ENCODE measurements at places on chromosomes 1 and 21. TPM values are rescaled to one million over a fixed set of nuclear protein-coding genes. Genes with fewer than 3 reads are reported as not detected.
A peak's percentile ranks its signal among the peaks of the same experiment; 100 is the strongest.

- H3K27me3 ChIP-seq = peaks cover 11% of the 10 kb centered on the region
- H3K4me1 ChIP-seq = no peaks in the 10 kb centered on the region
- no peaks in the 10 kb centered on the region for H3K36me3 ChIP-seq
- no peak overlapping the region for H3K4me3 ChIP-seq
Observed at GRCh38 chr1:156826630-156827029, 10.0 kb upstream of the SH2D2A start.

GRCh38 chr1:73411479-73411878, 786.5 kb downstream of the LRRIQ3 start:
- H3K4me3 ChIP-seq = no peak overlapping the region
- no peak for DNase-seq
- H3K27me3 ChIP-seq = no peaks in the 10 kb centered on the region
- H3K4me1 ChIP-seq = no peaks in the 10 kb centered on the region
- H3K27ac ChIP-seq = no peak overlapping the region

DNA sequence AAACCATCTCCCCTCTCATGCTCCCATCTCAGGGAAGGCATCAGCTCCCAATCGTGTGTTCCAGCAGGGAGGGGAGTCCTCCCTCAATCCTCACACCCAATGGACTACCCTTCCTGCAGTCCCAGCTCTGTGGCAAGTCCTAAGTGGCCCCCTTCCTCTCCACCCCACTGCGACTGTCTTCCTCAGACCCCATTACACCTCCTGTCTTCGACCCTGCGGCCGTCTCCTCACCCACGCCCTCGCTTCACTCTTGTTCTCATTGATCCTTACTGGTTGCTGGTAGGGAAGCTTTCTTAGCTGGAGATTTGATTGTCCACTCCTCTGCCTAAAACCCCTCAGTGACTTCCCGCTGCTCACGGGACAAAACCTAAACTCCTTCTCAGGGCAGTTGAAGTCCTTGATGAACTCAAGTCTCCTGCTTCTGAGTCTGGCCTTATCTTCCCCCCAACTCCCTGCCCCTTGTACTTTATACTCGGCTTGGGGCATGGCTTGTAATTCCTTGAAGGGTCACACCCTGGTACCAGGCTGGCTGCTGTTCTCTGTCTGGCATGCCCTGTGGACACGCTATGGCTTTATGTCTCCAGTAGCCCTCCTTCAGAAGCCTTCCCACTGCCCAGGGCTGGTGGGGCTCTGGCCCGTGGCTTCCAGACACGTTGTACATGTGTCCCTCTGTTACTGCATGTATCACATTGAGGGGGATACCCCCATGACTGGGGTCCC, 2.3 kb upstream of the EPS8L3 start:
- H3K36me3 ChIP-seq = no peaks in the 10 kb centered on the region
- H3K4me1 ChIP-seq = peaks cover 21% of the 10 kb centered on the region
- H3K27me3 ChIP-seq = no peaks in the 10 kb centered on the region

DNA sequence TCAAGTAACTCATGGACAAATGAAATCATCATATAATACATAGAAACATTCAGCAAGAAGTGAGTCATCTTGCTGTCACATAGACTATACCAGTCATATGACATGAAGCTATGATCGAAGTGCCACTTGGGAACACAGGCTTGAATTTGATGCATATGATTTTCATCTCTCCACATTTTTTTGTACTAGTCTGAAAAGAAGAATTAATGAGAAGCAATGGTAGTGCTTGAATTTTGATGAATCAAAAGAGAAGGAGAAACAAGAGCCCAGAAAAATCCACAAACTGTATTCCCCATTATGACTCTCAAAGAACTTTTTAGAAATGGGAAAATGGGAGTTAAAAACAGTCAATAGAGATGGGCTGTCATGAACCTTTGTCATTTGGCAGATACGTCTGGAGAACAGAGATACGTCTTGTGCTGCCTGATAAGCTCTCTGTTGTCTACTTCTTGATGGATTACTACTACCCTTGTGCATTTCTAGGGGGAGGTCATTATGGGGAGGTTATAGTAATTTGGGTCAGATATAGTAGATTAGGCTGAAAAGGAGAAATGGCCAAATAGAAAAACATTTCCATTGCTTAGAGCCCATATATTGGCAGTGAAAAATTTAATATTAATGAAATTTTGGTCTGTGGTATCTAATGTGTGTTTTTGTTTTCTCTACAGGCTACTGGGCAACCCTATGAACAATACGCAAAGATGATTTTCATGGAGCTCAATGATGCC, 8.0 kb upstream of the LEPR start:
- H3K4me1 ChIP-seq = no peaks in the 10 kb centered on the region
- H3K36me3 ChIP-seq = no peaks in the 10 kb centered on the region
- DNase-seq = no peak

DNA sequence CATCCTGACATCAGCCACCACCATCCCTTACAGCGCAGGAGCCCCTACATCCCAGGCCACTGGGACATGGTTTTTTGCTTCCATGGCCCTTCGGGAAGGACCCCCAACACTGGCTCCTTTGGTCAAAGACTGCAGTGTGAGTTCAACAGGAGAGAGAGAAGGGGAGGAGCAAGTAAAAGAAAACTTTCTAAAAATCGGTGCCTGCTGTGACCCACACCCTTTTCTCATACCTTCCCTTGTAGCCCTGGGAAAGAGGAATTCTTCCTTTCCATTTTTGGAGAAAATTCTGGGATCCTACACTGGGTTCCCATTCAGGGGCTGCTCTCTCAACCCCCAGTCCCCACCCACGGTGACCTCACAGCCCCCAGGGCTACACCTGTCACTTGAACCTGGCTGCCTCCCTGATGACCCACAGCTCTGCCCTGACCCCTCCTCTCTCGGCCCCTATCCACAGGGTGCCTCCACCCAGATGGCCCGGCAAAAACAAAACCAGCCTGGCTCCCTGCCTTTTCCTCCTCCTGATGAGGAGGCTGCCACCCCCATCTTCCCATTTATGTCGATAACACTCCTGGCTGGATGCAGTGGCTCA, 7.6 kb downstream of the PADI4 start:
- no peak overlapping the region for H3K27ac ChIP-seq
- no peaks in the 10 kb centered on the region for H3K4me1 ChIP-seq
- no peaks in the 10 kb centered on the region for H3K36me3 ChIP-seq
- H3K4me3 ChIP-seq = no peak overlapping the region
- peaks cover 49% of the 10 kb centered on the region for H3K27me3 ChIP-seq

GRCh38 chr1:150798525-150798924, 9.5 kb downstream of the CTSK start:
- no peak for DNase-seq
- H3K27ac ChIP-seq = no peak overlapping the region
- no peaks in the 10 kb centered on the region for H3K27me3 ChIP-seq
- no peaks in the 10 kb centered on the region for H3K4me1 ChIP-seq
- no peak overlapping the region for H3K4me3 ChIP-seq

DNA sequence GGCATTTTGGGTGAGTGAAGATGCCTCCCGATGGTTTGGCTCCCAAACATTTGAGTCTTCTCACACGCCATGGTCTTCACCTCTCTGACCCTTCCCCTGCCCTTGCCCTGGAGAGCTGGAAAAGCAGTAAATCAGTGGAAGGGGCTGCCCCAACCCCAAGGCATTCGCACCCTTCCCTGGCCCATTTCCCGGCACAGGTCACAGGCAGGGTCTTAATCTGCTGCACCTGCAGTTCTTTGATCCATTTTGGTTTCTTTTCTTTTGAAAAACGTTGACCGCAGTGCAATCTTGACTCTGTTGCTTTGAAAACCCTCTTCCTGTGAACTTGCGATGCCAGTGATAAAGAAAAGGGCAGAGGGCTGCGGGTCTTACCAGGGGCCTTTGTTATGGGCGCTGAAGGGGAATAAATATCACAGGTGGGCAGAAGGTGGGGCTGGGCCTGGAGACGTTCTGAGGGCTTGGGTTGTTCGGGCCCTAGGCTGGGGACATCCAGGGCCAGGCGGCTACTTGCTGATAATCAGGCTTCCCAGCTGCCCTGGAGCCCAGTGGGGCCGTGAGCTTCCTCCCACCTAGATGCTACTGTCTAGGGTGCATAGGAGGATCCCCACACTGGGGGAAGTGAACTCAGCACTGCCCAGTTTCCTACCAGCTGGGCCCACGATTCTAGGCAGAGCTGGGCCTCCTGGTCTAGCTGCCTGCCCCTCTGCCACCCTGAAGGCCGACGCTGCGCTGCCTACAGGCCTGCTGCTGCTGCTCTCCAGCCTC, 38.6 kb upstream of the EPS8L3 start:
- no peak overlapping the region for H3K4me3 ChIP-seq
- no peaks in the 10 kb centered on the region for H3K27me3 ChIP-seq
- H3K4me1 ChIP-seq = peaks cover 44% of the 10 kb centered on the region
- H3K36me3 ChIP-seq = no peaks in the 10 kb centered on the region
- no peak for DNase-seq

- H3K4me3 ChIP-seq = no peak overlapping the region
- no peak overlapping the region for H3K27ac ChIP-seq
- peak; percentile 20 for DNase-seq
- no peaks in the 10 kb centered on the region for H3K4me1 ChIP-seq
- H3K27me3 ChIP-seq = no peaks in the 10 kb centered on the region
- H3K36me3 ChIP-seq = no peaks in the 10 kb centered on the region
Observed at GRCh38 chr1:82830690-82831380, 1030.1 kb downstream of the ADGRL2 start.

DNA sequence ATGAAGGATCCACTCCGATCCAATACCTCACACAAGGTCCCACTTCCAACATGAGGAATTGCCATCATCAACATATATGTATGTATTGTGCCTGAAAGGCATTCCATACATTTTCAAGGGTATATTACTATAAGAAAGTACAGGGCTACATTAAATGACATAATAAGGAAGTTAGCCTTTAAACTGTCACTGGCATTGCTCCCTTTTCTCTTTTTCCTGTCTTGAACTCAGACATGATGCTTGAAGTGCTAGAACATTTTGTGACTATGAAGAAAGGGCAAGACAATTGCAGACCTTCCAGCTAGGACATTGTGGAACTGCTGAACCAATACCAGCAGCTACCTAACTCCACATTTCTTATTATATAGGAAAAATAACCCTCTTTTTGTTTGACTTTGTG, 2.9 kb upstream of the TSPAN2 start:
- H3K4me1 ChIP-seq = peaks cover 12% of the 10 kb centered on the region
- no peak for DNase-seq
- H3K36me3 ChIP-seq = no peaks in the 10 kb centered on the region
- H3K4me3 ChIP-seq = no peak overlapping the region
- H3K27ac ChIP-seq = no peak overlapping the region
- H3K27me3 ChIP-seq = peaks cover 6% of the 10 kb centered on the region

GRCh38 chr1:41226815-41227434, 15.2 kb downstream of the SCMH1 start:
- H3K27me3 ChIP-seq = no peaks in the 10 kb centered on the region
- DNase-seq = no peak
- no peak overlapping the region for H3K27ac ChIP-seq
- H3K4me1 ChIP-seq = peaks cover 19% of the 10 kb centered on the region

GRCh38 chr1:170929835-170930554, 5.3 kb upstream of the MROH9 start:
- no peaks in the 10 kb centered on the region for H3K27me3 ChIP-seq
- H3K36me3 ChIP-seq = no peaks in the 10 kb centered on the region
- DNase-seq = no peak
- H3K4me1 ChIP-seq = no peaks in the 10 kb centered on the region
- H3K4me3 ChIP-seq = no peak overlapping the region
- H3K27ac ChIP-seq = no peak overlapping the region

DNA sequence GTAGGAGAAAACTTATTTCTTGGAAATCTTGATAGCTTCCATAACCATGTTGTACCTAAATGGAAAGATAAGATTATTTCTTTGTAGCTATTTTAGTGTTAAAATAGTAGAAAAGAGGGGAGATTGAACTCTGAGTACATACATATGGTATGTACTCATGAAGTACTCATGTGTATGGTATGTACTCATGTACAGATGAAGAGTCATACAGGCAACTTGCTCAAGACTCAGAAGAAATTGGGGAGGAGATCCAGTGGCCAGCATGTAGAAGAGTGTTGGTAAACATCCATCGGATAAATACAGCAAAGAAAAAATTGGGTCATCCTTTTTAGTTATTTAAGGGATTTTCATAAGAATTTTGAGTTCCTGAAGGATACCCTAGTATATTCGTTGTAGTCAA, 29.0 kb downstream of the MDM4 start:
- peaks cover 8% of the 10 kb centered on the region for H3K4me1 ChIP-seq
- H3K27me3 ChIP-seq = no peaks in the 10 kb centered on the region
- no peak for DNase-seq
- H3K36me3 ChIP-seq = peaks cover 99% of the 10 kb centered on the region
- peak overlapping the region; percentile 49 for H3K27ac ChIP-seq
- H3K4me3 ChIP-seq = no peak overlapping the region

DNA sequence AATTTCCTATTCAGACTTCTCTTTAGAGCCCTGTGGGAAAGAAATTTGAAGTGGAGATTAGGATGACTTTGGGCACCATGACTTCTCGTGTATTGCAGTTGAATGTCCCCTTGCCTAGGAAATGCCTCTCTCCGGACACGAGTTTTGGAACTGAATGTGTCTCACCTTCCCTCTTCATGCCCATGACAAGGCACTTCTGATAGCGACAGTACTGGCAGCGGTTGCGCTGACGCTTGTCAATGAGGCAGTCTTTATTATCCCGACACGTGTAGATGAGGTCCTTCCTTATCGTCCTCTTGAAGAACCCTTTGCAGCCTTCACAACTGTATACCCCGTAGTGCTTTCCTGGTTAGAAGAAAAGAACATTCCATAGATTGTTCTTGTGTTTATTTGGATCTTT, 28.1 kb downstream of the RXRG start:
- no peak overlapping the region for H3K4me3 ChIP-seq
- H3K4me1 ChIP-seq = no peaks in the 10 kb centered on the region
- H3K36me3 ChIP-seq = no peaks in the 10 kb centered on the region
- H3K27me3 ChIP-seq = no peaks in the 10 kb centered on the region

DNA sequence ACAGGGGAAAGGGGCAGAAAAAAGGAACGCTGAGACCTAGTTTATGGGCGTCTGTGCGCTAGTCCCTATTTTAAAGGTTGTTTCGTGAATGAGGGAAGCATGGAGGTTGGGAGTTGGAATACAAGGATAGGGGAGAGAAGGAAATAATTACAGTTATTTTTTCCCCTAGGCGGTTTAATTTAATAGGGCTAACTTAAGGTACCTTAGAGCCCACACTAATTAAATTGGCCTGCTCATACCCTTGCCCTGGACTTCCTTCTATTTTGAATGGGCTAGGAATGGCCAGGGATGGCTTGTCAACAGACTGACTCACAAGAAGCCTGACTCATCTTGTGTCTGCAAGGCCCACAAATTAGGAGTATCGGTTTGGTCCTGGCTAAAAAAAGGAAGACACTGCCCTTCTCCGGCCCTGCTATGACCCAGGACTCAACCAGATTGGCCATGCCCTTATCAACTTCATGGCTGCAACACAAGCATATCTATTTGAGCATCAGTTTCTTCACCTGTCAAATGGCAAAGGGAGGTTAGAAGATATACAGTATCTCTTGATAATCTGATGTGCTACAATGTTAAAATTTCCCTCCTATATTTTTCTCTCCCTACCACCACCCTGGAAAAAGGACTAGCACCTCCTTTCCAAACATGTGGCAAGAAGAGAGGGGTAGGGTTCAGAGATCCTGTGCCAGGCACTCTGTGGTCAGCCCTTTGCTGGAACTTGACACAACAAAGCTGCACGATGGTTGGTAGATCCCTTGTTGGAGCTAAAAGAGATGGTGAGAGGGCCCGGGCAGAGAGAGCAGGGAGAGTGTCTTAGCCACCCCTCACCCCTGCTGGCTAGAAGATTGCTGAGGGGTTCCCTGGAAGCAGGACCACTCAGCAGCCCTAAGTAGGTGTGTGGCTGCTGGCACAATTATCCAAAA, 2.2 kb upstream of the SSBP3 start:
- DNase-seq = no peak
- no peaks in the 10 kb centered on the region for H3K27me3 ChIP-seq
- H3K4me3 ChIP-seq = no peak overlapping the region

The ATP1A4 gene
- total RNA-seq = not detected

The RAB42 gene
- not detected for total RNA-seq

The MRAP gene
- 0.55 TPM for total RNA-seq

The OR2L3 gene
- not detected for total RNA-seq

The ANGPTL1 gene
- total RNA-seq = 14.8 TPM

The SAMSN1 gene
- total RNA-seq = not detected

The SLAMF8 gene
- 2.9 TPM for total RNA-seq

All from stomach (tissue), 19 donors.